ENCODE measurements at places on chromosomes 1 and 21.

DNA sequence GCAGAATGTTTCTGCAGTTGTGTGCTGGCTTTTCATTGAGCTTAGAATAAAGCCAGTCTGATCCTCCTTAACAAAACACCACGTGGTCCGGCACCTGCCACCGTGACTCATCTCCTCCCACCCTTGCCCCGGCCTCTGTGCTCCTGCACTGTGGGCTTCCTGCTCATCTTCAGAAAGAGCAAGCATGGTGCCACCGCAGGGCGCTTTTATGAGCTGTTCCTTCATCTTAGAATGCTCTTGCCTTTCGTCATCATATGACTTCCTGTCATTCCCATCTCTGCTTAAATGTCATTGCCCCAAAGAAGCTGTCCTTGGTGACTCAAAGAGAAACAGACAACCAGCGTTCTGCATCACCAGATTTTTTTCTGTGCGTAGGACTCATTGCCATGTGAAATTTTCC is 117.8 kb downstream of the HHAT start:
- DNase-seq = no peak

- DNase-seq = no peak
Measured at GRCh38 chr1:209926045-209926444, 12.0 kb upstream of the SYT14 start.

DNA sequence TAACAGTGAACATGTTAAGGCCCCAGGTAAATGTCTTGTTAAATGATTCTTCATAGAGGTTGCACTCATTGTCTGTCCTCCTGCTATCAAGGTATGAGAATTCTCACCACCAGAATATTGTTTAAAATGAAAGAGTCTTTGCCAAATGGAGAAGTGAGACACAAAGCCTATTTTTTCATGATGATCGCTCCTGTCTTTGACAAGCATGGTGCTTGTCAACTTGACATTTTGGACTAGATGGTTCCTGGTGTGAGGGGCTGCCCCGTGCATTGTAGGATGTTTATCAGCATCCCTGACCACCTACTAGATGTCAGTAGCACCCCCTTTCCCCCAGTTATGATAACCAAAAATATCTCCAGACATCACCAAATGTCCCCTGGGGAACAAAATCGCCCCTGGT is 65.6 kb downstream of the MDM4 start:
- no peak for DNase-seq

DNA sequence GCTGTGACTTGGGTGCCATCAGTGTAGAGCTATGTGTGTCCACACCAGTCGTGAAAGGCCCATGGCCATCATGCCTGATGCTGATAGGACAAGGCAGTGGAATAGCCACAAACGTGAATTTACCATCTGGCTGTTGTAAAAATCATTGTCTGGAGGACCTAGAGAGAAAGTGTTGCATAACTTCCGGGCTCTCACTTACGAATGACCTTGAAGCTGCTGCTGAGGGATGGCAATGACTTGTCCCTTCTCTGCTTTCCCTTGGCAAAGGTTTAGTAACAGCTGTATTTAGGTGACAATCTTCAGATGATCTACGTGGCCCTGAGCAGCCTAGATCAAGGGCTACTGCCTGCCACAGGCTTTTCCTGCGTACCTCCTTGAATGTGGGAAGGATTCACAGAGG is 5.8 kb downstream of the ATP1B1 start:
- no peak for DNase-seq

- no peak for DNase-seq
Measured at GRCh38 chr1:179825798-179826460, 51.7 kb downstream of the TOR1AIP2 start.

- DNase-seq = no peak
Measured at GRCh38 chr1:232764458-232765251, 40.6 kb upstream of the MAP10 start.

- no peak for DNase-seq
Measured at GRCh38 chr1:18795002-18795689, 64.3 kb downstream of the TAS1R2 start.

DNA sequence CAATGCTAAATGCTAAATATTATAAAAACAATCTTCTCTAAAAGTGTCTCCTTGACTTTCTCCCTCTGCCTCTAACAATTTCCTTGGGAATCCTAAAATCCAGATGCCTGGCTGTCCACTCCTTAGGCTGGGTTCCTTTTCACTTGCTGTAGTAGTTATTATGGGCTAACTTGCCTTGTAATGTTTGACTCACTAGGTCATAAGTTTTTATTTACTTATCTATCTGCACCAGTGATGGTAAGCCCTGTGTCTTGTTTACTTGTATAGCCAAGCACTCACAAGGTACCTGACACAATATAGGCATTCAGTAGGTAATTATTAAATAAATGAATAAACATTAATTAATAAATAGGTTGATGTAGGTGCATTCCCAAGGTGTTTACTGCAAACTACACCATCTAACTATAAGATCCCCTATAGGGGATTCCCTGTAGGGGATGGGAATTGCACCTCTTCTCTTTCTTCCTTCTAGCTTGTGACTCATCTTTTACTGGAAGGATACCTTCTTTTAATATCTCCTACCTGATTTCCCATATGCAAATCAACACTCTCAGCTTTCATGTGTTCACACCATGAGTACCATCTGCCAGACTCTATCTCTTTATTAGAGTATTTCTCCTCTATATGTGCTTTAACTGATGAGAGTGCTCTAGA is 14.7 kb upstream of the CHIA start:
- no peak for DNase-seq

DNA sequence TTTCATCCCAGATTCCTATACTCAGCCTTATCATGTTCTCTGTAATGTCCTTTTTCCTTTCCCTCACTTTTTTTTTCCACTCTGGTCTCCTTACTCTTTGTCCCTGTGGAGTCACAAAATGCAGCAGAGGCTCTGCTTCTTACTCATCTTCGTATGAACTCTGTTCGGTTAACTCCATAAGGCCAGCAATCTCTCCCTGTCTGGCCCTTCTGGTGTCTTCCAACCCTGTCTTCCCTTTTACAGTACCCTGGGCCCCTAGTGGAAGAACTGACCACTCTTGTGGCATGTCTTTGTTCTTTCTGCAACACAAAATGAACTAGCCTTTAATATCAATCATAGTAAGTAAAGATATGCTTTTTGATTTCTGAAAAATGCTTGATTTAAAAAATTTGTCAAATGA is 7.1 kb downstream of the CD101 start:
- DNase-seq = no peak

DNA sequence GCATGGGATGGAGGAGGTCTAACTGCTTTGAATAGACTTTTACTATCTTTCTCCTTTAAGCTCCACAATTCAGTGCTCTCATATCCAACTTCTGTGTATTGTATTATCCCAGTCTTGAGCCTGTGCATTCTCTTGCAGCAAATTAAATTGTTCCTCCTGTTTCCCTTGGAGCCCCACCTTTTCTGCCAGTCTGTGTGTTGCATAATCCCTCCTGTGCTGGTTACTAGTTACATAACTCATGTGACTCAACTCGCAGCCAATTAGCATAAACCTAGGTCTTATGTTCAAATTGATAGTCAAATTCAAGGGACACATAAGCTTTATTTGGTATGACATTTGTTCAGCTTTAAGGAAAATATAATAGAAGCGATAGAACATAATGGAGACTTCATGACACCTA is 1863.5 kb downstream of the MRPL39 start:
- no peak for DNase-seq

GRCh38 chr1:229027622-229028182 is 243.2 kb upstream of the RAB4A start:
- no peak for DNase-seq

GRCh38 chr1:4962836-4963235 is 308.4 kb downstream of the AJAP1 start:
- DNase-seq = no peak

- DNase-seq = no peak
Measured at GRCh38 chr21:46284077-46284644, 1.2 kb downstream of the MCM3AP start.

GRCh38 chr1:13759072-13759471 is 59.1 kb downstream of the PRDM2 start:
- DNase-seq = no peak

GRCh38 chr1:182555493-182555892 is 33.6 kb downstream of the RNASEL start:
- no peak for DNase-seq

GRCh38 chr1:72366466-72366865 is 84.1 kb upstream of the NEGR1 start:
- DNase-seq = no peak

DNA sequence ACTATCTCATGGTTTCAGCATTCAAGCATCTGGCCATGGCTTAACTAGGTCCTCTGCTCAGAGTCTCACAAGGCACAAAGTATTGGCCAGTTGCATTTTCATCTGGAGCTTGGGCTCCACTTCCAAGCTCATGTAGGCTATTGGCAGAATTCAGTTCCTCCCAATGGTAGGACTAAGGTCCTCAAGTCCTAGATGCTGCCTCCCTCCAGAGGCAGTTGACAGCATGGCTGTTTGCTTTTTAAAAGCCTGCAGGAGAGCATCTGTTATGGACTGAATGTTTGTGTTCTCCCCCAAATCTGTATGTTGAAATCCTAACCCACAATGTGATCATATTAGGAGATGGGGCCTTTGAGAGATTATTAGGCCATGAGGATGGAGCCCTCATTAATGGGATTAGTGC is 38.0 kb upstream of the HLX start:
- no peak for DNase-seq

DNA sequence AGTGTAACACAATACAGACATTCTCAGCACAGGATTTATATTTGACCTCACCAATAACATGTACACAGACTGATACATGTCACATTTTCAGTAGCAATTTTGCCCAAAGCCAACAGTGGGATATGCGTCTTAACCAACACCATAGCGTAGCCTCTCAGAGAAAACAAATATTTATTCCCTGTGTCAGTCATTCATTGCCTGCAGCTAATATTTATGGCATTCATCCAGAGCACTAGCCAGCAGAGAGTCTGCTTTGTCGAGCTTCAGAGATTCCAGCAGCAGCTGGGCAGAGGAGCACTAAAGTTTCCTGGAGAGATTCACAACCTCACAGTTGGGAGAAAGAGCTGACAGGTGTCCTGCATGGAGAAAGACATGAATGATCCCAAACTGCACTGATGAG is 400.7 kb upstream of the DAB1 start:
- no peak for DNase-seq

DNA sequence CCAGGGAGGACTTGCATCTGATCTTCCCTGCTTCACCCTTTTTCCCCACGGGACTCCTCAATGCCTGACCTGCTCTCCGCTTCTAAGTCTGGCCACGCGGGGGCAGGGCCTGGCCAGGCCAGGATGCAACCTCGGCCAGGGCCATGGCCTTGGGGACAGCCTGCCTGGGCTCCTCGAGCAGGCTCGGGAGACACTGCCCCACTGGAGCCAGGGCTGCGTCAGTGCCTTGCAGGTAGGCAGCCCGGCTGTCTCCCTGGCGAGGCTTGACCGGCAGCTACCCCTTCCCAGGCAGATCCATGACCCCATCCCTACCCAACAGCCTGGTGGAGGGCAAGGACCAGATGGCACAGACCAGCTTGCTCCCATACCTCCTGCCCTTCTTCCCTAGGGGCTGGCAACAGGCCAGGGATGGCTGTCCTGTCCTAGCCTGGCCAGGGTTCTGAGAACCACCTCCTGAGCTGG is 2.7 kb upstream of the PRDM16 start:
- DNase-seq = no peak

GRCh38 chr21:36337099-36337509 is 17.1 kb downstream of the MORC3 start:
- no peak for DNase-seq

DNA sequence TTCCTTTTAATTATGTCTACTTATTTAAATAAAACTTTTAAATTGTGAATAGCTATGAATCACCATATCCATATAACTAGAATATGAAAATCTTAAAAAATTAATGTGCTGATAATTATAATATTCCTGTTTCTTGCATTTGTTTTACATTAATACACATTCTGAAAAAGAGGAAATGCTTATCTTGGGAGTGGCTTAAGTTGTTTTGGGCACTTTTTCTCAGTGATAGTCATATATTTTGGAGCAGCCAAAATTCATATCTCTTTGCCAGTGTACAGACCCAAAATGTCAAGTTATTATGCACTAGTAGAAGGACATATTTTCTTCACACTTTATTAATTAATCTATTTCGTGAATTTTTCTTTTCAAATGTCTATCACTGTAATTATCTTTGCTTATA is 838.5 kb downstream of the USP25 start:
- DNase-seq = no peak

DNA sequence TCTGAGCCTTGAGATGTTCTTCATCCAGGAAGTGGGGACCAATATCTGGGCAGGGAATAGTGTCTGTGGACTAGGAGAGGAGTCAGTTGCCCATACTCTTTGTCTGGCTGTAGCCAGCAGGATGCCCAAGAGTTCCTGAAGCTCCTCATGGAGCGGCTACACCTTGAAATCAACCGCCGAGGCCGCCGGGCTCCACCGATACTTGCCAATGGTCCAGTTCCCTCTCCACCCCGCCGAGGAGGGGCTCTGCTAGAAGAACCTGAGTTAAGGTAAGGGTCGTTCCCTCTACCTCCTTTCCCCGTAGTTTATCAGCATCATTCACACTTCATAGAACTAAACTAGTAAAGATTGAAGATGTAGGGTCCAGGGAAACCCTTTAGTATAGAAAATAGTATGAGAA is 3.4 kb upstream of the PPOX start:
- DNase-seq = no peak

- DNase-seq = no peak
Measured at GRCh38 chr1:40409467-40409866, 35.9 kb downstream of the SMAP2 start.

DNA sequence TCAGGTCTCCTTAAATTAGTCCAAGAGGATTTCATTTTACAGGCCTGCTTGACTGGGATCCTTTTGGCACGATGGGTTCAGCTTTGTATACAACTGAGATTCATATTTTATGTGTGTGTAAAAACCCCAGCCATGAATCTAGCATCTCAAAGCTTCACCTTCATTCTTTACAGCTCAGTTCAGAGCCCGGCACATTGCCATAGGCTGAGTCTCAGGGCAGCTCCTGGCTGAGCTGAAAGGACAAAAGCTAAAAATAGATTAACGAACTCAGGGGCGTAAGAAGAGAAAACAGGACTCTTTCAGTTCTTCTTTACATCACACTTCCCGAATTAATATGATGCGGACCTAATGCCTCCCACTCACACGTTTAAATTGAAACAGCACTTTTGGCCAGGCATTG is 262.8 kb upstream of the PBX1 start:
- DNase-seq = no peak
